Liver (tissue), 10 donors: ENCODE measurements at places on chromosomes 3 and 15. TPM values are rescaled to one million over a fixed set of nuclear protein-coding genes. Genes with fewer than 3 reads are reported as not detected.

Gene CCDC54
- total RNA-seq, result not detected

GRCh38 chr3:57046101-57046765, 14.2 kb upstream of the SPATA12 start:
- no peaks in the 10 kb centered on the region for H3K36me3 ChIP-seq
- peaks cover 2% of the 10 kb centered on the region for H3K27me3 ChIP-seq
- no peak for DNase-seq
- no peak overlapping the region for H3K27ac ChIP-seq
- no peak overlapping the region for H3K4me3 ChIP-seq

Gene LRRC58
- 18.0 TPM for total RNA-seq

DNA sequence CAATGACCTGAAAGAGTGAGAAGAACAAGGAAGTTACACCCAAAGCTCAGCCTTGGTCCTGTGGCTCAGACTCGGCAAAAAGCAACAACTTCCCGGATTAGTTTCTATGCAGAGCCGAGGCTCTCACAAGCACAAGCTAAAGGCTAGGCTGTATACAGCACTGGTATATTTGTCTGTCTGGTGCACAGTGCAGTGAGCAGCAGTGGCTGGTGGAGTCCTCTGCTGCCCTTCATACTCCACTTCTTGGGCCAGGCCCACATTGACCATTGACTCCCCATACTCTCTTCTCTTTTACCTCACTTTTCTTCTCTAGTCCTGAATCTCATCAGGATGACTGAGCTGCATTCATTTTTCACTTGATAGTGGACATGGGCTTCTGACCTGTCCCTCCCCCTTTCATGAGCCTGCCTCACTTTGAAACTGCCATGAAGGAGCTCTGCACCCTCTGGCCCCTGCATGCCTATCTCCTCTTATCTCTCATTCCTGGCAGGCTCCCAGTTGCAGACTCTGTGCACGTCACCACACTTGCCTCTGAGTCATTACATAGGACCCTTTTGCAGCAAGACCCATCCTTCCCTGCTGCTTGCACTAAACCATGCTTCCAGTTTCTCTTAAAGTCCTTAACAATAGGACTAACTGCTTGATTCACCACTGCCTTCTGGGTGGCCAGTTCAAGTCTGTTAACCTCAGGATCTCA, 379.3 kb downstream of the NTRK3 start:
- no peaks in the 10 kb centered on the region for H3K36me3 ChIP-seq
- no peaks in the 10 kb centered on the region for H3K4me1 ChIP-seq
- no peak overlapping the region for H3K4me3 ChIP-seq
- DNase-seq, result no peak
- peaks cover 4% of the 10 kb centered on the region for H3K27me3 ChIP-seq

DNA sequence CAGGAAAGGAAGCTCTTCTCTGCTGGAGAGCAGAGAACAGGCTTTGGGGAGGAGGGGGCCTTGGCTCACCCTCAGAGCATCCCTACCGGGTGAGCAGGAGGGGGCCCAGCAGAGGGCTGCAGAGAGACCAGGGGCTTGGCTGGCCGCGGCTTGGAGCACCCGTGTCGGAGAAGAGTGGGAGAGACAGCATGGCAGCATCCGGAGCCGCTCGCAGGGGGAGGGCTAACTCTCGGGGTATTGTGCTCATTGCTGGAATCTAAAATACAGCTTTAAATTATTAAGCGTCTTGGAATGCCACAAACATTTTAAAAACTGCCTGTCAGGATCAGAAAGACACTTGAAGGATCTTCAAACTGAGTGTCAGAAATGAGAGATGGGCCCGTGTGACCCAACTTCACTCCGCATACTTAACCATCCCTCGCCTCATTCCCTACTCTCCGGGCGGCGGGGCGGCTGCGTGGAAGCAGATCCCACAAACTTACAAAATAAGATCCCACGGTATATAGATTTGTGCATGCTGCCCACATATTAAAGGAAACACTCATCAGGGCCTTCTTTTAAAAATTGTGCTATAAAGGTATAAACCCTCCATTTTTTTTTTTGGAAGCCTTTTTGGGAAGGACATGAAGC, 53.9 kb downstream of the EIF4E3 start:
- H3K4me1 ChIP-seq, result no peaks in the 10 kb centered on the region
- no peak overlapping the region for H3K27ac ChIP-seq
- DNase-seq, result no peak
- H3K27me3 ChIP-seq, result no peaks in the 10 kb centered on the region

GRCh38 chr3:13252207-13252606, 167.9 kb downstream of the NUP210 start:
- H3K27me3 ChIP-seq, result no peaks in the 10 kb centered on the region
- peaks cover 48% of the 10 kb centered on the region for H3K4me1 ChIP-seq
- DNase-seq, result no peak

DNA sequence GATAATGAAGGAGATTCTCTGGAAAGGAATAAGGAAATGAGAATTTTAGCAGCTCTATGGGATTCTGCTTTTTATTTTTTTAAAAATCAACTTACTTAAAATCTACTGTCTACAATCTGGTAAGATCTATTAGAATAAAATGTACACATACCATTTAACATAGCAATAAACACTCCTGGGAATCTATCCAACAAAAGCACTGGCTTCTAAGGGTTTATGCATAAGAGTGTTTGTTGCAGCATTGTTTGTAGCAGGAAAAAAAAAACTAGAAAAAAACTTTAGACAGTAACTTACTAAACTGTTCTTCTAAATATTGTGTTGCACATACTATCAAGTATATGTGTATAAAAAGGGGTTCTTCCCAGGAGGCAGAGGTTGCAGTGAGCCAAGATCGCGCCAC, 15.7 kb upstream of the RBP1 start:
- no peaks in the 10 kb centered on the region for H3K27me3 ChIP-seq
- H3K4me3 ChIP-seq, result no peak overlapping the region
- no peaks in the 10 kb centered on the region for H3K36me3 ChIP-seq
- H3K4me1 ChIP-seq, result no peaks in the 10 kb centered on the region

GRCh38 chr3:134267996-134268395, 17.3 kb upstream of the RYK start:
- no peaks in the 10 kb centered on the region for H3K27me3 ChIP-seq
- no peak overlapping the region for H3K4me3 ChIP-seq
- DNase-seq, result no peak
- no peak overlapping the region for H3K27ac ChIP-seq
- no peaks in the 10 kb centered on the region for H3K4me1 ChIP-seq

Gene MAP6D1
- total RNA-seq, result 0.19 TPM

DNA sequence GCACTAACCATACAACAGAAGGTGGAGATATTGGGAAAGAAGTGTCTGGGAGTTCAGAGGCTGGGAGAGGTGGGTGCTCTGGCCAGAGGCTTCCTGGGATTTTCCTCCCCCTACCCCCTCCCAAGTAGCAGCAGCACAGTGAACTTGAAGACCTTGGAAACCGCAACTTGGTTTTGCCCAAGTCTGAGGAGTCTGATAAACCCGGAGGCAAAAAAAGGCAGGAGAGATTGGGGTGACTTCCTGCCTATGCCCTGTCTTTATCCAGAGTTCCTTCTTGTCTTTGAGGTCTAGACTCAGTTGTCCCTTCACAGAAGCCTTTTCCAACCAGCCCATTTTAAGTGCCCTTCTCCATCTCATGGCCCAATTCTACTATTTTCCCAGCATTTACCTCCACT, 25.4 kb upstream of the THRB start:
- no peaks in the 10 kb centered on the region for H3K27me3 ChIP-seq
- no peak overlapping the region for H3K27ac ChIP-seq
- no peaks in the 10 kb centered on the region for H3K36me3 ChIP-seq
- no peak for DNase-seq
- peaks cover 5% of the 10 kb centered on the region for H3K4me1 ChIP-seq
- no peak overlapping the region for H3K4me3 ChIP-seq

DNA sequence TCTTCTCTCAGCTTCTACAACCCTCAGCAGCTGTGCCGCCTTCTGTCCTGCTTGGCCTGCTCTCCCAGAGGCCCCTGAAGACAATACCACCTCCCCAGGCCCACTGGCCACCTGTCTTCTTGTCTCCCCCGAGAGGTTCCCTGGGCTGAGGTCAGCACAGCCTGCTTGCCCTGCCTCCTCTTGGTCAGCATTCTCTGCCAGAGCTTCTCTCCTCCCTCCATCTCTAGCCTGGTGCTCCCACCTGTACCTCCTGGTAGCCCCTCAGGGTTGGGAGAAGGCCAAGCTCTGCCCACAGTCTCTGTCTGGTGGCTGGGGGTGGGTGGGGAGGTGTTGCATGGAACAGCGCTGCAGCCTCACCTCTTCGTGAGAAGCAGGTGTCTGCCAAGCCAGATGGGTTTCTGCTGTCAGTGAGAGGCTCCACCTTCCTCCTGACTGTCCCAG, 5.6 kb upstream of the ISLR start:
- no peaks in the 10 kb centered on the region for H3K27me3 ChIP-seq
- H3K27ac ChIP-seq, result no peak overlapping the region
- H3K4me1 ChIP-seq, result no peaks in the 10 kb centered on the region
